ENCODE measurements at places on chromosomes 5 and 9. TPM values are rescaled to one million over a fixed set of nuclear protein-coding genes. Genes with fewer than 3 reads are reported as not detected.
A peak's percentile ranks its signal among the peaks of the same experiment; 100 is the strongest.

CKMT2 gene
- total RNA-seq = 8.2 TPM

SLC6A18 gene
- not detected for total RNA-seq

GRCh38 chr9:125586172-125586511, 120.9 kb downstream of the MAPKAP1 start:
- DNase-seq = no peak

- peak; percentile 68 for DNase-seq
Observed at GRCh38 chr5:58459146-58460001, 512 bp downstream of the PLK2 start.

NTNG2 gene
- total RNA-seq = 0.39 TPM

- DNase-seq = peak; percentile 13
Observed at GRCh38 chr9:35267710-35268109, 105.9 kb downstream of the UNC13B start.

DNA sequence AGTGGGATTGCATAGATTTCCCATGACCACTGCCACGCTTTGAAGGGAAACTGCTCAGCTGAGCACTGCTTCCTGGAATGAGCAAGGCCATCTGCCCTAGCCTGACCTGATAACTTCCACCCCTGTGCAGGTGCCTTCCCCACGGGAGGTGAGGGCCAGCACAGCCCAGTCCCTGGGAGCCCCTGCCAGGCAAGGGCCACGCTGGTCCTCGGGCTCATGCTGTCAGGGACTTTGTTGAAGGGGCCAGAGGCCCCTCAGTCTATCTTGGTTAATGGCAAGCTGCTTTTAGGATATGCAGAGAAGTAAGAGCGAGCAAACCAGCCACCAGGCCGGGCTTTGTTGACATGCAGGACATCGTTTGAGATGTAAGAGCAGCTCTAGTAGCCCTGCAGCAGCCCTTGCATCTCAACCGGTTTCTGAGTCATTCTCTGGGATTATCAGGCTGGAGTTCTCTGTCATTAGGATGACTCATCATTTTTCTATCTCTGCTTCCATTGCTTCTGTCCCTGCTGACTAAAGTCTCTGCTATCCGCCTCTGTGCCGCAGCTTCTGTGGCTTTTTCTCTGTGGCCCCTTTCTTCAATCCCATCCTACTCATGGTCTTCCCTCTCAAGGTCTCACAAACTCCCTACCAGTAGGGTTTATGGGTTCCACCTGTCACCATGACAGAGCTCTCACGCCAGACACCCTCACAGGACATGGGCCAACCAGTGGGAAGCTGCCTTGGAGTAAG, 30.6 kb upstream of the IQGAP2 start:
- no peak for DNase-seq

- no peak for DNase-seq
Observed at GRCh38 chr5:43769571-43770355, 166.8 kb downstream of the NNT start.

DNA sequence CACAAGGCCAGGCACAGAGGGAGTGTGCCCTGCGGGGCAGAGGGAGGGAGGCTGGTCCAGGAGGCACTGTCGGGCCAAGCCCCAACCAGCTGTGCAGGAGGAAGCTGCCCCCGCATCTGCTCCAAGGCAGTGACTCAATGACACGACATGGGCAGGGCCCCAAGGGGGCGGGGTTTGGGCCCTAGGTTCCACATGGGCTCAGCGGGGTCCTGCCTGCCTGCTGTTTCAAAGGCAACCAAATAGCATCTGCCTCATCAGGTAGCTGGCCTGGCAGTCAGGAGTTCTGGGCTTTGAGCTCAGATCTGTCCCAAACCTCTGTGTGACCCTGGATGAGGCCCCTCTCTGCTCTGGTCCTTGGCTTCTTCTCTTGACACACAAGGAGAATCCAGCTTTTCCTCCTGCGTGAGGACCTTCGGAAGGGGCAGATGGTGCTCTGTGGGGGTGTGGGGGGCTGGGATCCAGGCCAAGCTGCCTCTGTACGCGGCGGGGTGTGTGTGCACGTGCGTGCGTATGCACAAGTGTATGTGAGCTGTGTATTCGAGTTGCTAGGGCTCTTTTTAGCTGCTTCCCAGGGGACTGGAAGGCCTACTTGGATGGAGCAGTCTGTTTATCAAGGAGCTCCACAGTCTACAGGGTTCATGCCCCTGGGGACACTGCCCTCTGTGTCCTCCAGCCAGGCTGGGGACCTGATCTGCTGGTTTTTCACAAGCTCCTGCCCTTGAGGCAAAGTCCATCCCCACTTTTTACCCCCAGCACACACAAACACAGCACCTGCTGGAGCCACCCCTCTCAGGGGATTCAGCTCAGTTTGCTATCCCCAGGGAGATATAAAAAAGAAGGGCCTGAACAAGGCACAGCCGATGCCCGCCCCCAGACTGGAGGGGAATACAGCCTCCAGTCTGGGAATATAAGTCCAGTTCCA, 138.9 kb downstream of the RGS3 start:
- peak; percentile 90 for DNase-seq

NR6A1 gene
- total RNA-seq = 125 TPM

CLIC3 gene
- 0.56 TPM for total RNA-seq

DNA sequence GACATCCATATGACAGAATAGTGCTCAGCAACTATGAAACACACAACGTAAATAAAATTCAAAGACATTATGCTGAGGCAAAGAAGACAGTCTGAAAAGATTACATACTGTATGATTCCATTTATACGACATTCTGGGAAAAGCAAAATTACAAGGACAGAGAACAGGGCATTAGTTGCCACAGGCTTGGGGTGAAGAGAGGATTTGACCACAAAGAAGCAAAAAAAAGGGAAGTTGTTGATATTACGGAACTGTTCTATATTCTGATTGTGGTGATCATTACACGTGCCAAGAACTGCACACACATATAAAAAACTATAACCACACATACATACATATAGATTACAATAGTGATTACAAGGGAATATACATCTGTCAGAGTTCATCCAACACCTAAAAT, 24.1 kb downstream of the CDK5RAP2 start:
- DNase-seq = no peak

GRCh38 chr5:159230657-159231056, 21.3 kb upstream of the RNF145 start:
- DNase-seq = no peak

CDC20B gene
- total RNA-seq = not detected

DNA sequence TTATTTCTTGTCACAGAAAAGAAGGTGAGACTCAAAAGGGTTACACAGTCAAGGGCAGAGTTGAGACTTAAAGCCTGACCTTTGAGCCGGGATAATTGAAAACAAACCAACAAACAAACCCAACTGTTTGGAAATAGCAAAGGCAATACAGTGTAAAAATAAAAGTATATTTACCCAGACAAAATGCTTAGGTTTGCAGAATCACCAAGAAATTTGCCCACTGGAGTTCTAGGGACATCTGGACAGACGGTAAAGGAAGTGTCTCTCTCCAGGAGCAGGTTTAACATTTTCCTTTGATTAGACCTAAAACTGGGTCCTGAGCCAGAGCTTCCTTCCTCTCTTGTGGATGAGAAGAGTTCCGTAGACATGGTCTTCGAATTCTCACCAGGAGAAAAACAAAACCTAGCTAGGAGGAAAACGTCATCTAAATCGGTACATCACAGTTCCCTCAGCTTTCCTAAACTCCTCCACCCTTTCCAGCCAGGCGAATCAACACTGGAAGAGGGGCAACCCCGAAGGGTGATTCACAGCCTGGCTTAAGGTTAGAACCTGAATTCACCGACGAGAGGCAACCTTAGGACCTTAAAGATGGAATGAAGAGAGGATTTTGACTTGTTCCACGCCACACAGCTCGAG, 673 bp downstream of the CDC25C start:
- peak; percentile 45 for DNase-seq

- no peak for DNase-seq
Observed at GRCh38 chr9:88936668-88937067, 54.6 kb upstream of the S1PR3 start.

IL3 gene
- not detected for total RNA-seq

SARDH gene
- 10.4 TPM for total RNA-seq

DNA sequence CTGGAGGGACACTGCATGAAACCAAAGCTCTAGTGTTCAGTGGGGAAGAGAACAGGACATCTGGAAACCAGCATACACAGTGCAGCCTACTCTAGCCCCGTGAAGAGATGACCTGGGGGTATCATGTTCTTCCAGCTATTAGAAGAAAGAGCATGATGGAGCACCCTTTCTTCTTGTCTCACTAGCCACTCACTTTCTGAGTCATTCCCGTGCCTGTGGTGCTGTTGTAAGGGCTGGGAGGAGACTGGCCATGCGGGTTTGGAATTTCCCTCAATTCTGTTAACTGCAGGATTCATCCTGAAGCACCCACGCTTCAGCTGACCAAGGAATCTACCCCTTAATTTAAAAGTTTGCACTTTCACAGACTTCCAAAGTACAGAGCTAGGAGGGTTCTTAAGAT, 137.0 kb downstream of the COL23A1 start:
- DNase-seq = no peak

CDK5RAP2 gene
- 74.1 TPM for total RNA-seq

DNA sequence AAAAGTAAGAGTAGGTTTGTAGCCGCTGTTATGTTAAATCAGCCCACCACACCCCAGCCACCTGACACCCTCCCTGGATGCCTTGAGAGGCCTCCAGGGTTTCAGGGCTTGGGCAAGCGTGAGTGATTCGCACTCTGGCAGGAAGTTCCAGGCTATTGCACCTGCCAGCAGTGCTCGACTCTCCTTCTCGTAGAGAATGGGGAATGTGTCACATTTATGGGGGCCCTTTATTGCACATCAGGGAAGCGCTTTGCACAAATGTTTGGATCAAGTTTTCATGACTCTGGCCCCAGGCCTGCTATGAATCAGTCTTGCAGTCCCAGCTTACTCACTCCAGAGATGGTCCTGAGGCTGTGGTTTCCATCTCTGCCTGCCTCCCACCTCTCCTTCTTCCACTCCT, 66.1 kb upstream of the ADRA1B start:
- peak; percentile 27 for DNase-seq

ANXA1 gene
- 4.9 TPM for total RNA-seq

SOX30 gene
- 1.4 TPM for total RNA-seq

DNA sequence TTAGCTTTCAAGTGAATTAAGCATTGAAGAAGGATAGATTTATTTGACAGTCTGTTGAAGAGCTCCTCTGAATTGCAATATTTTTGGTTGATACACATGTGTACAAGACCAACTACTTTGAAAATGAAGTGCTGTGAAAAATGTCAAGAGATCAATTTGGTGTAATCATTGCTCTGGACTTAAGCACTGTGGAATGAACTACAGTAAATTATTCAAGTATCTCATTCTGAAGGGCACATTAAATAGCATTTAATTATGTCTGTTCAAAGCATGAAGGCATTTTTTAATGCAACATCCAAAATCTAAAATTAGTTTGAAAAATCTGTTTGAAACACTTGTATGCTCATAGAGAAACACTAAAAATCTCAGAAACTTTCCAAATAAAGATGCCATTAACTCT, 107.5 kb downstream of the CDH18 start:
- no peak for DNase-seq

GRCh38 chr5:150114102-150114641, 27.8 kb upstream of the CSF1R start:
- DNase-seq = peak; percentile 41

GRCh38 chr5:41778410-41778809, 91.8 kb downstream of the OXCT1 start:
- no peak for DNase-seq

- peak; percentile 57 for DNase-seq
Observed at GRCh38 chr5:146078566-146078965, 26.8 kb downstream of the PLAC8L1 start.

- DNase-seq = peak; percentile 71
Observed at GRCh38 chr5:31855134-31856040, 216.5 kb downstream of the PDZD2 start.

SOWAHA gene
- total RNA-seq = 0.52 TPM

DNA sequence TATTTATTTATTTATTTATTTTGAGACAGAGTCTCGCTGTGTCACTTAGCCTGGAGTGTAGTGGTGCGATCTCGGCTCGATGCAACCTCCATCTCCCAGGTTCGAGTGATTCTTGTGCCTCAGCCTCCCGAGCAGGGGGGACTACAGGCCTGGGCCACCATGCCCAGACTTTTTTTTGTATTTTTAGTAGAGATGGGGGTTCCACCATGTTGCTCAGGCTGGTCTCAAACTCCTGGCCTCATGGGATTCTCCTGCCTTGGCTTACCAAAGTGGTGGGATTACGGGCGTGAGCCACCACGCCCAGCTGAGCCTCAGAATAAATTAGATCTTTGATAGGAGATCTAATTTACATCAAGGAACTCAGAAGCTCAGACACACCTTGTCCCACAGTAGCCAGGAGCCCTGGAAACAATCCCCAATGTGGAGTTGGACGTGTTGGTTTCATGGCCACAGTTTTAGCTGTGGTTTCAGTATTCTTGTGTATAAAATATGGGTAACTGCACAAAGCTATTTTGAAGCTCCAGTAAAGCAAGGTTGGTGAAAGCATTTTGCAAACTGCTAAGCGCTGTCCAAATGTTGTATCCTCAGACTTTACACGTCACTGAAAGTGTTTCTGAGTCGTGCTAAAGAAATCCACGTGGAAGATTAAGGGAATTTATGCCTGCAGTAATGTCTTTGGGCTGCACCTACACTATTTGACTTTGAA, 3.0 kb upstream of the HNRNPAB start:
- no peak for DNase-seq

GRCh38 chr5:95486191-95486590, 68.6 kb downstream of the SKIC3 start:
- peak; percentile 44 for DNase-seq

DNA sequence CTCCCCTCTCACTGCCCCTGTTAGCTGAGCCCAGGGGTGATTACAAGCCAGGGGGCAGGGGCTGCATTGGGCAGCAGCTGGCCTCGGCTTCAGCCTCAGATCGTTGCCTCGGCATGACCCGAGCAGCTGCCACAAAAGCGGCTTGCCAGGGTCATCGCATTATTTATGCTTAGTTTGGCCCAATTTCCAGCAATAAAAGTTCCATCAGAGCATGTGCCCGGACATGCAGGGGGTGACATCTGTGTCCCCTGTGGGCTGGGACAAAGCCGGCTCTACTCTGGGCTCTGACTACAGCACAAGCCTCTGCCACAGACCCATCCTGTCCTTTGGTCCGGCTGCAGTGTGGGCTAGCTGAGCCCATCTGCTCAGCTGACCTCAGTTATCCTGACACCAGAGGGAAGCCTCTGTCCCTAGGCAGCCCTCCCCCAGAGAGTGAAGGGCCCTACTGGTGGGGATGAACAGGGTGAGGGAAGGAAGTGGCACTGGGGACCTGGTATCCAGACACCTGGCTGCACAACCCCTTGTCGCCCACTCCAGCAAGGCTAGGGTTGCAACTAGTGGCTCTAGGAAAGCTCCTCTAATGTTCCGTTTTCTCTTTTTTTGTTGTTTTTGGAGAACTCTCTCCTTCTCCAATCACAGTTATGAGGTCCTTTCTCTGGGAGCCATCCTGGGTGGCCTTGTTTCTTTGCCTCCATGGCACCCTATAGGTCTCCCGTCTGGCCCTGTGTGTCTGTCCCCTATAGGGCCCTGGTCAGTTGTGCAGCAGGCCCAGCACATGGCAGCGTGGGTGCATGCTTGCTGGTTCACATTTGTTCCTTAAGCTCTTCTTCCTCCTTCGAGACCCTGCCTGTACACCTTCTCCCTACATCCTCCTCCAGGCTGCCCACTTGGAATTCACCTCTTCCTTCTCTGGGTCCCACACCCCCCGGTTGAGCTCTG, 13.3 kb upstream of the GADD45G start:
- no peak for DNase-seq

GRCh38 chr5:75363111-75363510, 26.1 kb downstream of the HMGCR start:
- DNase-seq = peak; percentile 34

PTGS1 gene
- 1.3 TPM for total RNA-seq

GRCh38 chr5:45601424-45601823, 94.8 kb downstream of the HCN1 start:
- DNase-seq = no peak

Measured in GM23338 (cell line).